ENCODE measurements at places on chromosomes 11 and 22.

DNA sequence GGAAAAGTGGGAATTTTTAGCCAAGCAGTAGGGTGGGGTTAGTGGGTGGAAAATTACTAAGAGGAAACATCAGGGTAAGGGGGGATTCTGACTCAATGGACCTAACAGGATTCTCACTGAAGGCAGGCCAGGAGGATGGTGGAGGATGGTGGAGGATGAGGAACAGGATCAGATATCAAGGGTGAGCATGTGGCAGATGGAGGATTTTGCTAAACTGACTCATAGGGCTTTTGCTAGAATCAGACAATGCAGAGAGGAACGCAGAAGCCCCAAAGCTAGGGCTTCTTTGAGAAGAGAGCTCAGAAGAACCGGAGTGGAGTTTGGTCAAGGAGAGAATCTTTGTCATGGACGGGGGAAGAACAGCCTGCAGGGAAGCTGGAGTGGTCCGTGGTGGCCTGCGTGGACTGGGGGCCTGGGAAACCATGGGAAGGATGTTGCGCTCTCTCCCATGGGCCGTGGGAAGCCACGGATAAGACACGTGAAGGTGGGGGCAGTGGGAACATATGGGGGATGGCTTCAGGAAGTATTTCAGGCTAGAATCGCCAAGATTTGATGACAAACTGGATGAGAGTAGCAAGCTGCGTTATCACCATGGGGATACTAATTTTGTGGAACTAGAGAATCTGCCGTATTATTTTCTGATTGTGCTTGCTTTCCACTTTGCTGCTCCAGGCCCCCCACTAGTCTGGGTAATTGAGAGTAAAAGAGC lies 165.2 kb downstream of the LDLRAD3 start:
- DNase-seq: no peak

GRCh38 chr22:20582171-20582511 lies 74.7 kb downstream of the MED15 start:
- no peak for DNase-seq

DNA sequence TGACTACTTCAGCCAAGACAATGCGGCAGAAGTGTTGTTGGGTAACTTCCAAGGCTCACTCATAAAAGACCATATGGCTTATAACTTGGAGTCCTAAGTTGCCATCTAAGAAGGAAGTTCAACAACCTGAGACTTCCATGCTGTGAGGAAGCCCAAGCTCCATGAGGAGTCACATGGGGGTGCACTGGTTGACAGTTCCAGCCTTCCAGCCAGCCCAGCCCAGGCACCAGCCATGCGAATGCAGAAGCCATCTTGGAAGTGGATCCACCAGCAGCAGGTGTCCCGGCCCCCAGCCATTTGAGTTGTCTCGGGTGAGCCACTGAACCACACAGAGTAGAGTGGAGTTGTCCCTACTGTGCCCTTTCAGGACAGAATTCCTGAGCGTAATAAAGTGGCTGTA lies 32.8 kb upstream of the WNT7B start:
- DNase-seq: no peak

- no peak for DNase-seq
Observed at GRCh38 chr11:78359921-78360320, 57.7 kb downstream of the GAB2 start.

DNA sequence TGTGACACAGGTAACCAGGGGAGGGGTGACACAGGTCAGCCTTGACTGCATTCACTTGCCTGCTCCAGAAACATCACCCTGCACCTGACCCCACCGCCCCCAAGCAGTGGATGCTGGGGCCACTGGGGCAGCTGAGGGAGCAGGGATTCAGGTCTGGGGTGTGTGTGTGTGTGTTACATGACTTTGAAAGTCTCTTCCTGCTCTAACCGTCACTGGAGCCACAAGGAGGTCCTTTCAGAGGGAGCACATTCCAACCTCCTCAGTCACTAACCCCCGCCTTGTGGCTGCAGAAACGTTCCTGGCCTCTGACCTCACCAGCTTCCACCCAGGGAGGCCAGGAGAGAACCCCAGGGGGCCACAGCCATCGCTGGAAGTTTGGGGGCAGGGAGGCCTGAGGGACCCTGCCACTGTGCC lies 2.9 kb upstream of the FOSL1 start:
- DNase-seq: no peak

- no peak for DNase-seq
Observed at GRCh38 chr22:36349726-36350125, 38.0 kb downstream of the MYH9 start.

DNA sequence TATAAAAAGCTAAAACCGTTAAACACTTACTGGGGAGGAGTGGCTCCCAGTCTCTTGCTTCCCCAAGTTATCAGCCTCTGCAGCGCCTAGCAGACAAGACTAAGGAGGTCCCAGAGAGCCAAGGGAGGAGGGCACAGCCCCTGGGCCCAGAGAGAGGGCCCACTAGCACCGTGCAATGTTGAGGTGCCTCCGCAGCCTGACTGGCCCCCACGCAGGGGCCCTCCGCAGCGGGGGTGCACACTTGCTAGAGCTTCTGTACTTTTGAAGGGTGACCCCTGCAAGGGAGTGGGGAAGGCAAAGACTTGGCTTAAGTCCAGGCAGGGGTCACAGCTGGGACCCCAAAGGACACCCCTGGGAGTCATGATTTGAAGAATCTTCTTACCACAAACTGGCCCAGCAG lies 98.0 kb downstream of the ADAMTS15 start:
- DNase-seq: no peak

DNA sequence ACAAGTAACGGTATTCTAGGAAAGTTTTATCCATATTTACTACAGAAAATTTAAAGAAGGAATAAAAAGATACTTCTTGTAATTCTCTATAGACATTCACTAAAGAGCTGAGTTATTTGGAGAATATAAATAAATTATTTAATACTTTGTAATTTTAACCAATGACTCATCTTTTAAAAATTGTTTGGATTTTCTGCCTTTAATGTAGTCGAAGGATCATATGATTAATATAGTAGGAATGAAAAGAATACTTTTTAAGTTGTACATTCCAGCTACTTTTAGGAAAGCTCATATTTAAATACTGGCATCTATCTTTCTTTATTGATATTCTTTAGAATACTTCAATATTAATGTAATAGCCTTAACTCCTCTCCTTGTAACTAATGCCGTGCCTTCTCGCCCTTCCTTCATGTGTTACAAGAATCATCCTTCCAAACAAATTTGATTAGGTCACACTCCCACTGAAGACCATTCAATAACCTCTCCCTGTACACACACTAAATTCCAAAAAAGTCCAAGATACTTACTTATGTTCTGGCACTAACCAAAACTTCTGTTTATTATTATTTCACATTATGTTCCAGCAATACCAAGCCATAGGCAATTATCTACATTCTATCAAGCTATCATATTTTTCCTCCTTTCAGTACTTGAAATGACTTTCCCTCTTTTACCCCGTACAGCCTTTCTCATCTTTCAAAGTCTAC lies 501.9 kb downstream of the CNTN5 start:
- no peak for DNase-seq

- no peak for DNase-seq
Observed at GRCh38 chr11:115238791-115239190, 265.4 kb downstream of the CADM1 start.

- DNase-seq: no peak
Observed at GRCh38 chr11:64638018-64638665, 47.1 kb downstream of the SLC22A12 start.

DNA sequence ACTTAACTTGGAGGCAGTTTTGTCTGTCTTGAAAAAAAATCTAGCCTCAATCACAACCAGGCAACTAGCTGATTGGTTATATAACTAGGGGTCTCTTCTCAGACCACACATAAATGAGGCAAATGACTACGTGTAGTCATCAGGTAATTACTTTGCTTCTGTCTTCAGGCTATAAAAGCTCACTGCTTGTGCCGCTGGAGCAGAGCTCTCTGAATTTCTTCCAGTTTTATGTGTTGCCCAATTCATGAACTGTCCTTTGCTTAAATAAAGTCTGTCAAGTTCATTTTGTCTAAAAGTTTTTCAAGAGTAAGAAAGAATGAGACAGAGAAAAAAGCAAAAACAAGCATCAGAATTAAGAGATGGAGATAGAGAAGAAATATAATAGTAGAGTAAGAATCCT lies 93.4 kb downstream of the MUC15 start:
- DNase-seq: no peak

- no peak for DNase-seq
Observed at GRCh38 chr11:69427337-69427736, 54.1 kb upstream of the LINC01488 start.

DNA sequence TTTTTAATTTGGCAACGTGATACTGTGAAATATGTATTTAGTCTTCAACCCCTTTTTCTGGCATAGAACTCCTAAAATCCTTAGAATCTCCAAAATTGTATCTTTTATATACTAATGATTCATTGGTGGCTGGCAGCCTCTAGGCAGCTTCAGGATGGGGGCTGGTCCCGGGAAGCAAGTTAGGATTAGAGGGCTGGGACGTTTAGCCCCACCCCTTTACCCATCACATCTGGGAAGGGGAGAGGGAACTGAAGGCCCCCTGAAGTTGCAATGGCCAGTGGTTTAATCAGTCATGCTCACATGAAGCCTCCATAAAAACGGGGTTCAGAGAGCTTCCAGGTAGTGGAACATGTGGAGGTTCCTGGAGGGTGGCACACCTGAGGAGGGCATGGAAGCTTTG lies 7.1 kb downstream of the IL17RA start:
- DNase-seq: no peak

- no peak for DNase-seq
Observed at GRCh38 chr11:20303391-20303965, 60.0 kb upstream of the HTATIP2 start.

GRCh38 chr11:26805001-26805400 lies 83.1 kb upstream of the SLC5A12 start:
- no peak for DNase-seq

DNA sequence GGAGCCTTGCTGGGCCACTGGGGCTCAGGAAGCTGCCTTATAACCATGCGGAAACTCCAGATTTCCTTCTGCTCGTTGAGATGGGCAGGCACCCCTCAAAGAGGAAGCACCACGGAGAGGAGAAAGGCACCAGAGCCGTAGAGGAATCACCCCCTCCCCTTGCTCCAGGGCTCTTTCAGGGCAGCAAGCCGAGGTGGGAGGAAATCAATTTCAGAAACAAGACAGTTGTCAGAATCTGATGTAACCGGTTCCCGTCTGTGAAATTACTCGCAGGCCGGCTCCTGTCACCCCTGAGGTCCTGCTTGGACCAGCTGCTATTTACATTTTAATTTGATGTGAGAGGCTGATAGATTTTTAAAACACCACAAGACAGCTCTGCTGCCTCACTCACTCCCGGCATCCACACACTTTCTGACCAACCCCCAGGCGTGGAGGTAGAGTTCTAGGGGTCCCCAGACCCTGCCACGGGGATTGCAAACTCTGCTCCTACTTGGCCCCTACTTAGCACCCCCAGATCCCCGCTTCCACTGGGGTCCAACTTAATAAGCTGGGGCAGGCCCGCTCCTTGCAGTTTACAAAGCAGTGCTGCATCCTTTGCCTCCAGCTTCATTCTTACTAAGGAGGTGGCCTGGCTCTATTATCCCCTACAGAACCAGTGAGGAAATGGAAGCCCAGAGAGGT lies 162.5 kb downstream of the CEP164 start:
- no peak for DNase-seq

DNA sequence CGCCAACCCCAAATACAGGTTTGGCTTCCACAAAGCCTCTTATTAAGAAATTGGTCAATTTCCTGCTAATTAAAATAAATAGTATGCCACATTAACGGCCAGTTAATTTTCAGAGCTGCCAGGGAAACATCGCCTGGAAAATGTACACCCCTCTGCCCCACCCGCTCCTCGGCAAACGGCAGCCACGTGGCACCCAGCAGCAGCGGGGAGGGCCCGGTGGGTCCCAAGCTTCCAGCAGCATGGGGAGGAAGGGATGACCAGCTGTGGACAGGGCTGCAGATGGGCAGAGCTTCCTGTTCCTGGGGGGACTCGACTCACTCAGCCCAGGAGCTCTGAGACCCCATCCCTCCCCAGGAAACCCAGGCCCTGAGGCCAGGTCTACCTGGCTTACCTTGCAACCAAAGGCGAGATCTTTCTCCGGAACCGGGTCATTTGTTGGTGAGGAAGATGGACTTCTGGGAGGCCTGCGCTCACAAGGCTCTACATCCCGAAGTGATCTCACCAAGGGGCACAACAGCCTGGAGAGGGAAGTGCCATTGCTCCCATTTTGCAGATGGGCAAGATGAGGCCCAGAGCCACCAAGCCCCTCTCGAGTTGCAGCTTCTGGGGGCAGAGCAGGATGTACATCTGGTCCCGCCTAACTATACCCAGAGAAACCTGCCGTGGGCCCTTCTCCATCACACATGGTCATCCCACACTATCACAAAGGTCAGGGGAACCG lies 68.3 kb downstream of the IGLL1 start:
- no peak for DNase-seq

- DNase-seq: no peak
Observed at GRCh38 chr11:36976741-36977140, 378.7 kb upstream of the RAG2 start.

DNA sequence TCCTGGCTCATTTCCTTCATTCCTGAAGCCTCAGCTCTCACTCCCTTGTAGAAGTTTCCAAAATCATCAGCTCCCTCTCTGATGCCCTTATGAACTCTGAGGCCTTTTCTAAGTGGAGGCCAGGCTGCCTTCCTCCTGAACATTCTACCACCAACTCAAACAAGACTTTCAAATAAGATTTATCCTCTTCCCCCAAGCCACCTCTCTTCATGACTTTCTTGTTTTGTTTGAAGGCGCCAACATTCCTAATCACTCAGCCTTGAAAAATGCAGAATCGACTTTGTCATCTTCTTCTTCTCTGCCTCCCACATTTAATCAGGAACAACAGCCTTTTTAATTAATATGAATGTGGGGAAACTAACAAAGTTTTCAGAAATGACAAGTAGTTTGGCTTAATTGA lies 927.9 kb downstream of the OPCML start:
- DNase-seq: no peak

DNA sequence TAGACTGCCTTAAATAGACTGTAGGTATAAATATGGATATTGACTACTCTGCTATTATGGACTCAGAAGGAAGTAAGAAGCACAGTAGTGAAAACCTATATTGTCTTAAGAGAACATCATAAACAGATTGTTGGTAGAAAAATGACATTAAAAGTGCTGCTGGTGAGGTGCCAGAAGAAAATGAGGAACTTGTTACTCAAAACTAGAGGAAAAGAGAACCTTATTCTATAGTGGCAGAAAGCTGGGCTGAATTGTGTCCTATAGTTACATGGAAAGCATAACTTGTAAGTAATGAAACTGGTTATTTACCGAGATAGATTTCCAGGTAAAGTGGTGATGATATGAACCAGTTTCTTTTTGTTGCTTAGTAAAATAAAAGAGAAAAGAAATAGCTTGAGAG lies 109.7 kb upstream of the CTSC start:
- no peak for DNase-seq

All from activated CD4-positive, alpha-beta T cell treated with anti-CD3 and anti-CD28 coated beads, Interleukin-2, Interleukin-4, amounts not matched to agents 100 ng/mL and 50 ng/mL, durations not matched to agents 16 hours and 8 hours (primary cell).